ENCODE measurements at places on chromosomes 11 and 22. TPM values are rescaled to one million over a fixed set of nuclear protein-coding genes. Genes with fewer than 3 reads are reported as not detected.

- DNase-seq = no peak
These were observed 15.9 kb downstream of the CYP2D6 start for GRCh38 chr22:42114721-42115120.

DNA sequence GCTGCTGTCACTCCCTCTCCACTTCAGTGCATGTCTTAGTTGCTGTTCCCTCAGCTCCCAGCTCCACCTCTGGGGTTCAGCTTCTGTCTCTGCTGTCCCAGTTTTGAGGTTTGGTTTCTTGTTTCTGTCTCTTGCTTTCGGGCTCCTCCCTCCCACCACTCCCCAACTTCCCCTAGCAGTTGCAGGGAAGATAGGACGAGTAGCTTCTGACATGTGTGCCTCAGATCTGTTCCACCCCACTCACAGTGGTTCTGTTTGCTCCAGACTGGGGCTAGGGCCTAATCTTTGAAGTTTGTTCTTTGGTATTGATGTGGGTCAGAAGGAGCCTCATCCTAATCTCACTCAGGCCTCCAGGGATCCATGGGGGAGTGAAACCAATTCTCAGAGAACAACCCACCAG is 2.6 kb upstream of the RRM1 start:
- no peak for DNase-seq

GATD1 gene
- 44.6 TPM for polyA plus RNA-seq

- no peak for DNase-seq
These were observed 3.7 kb downstream of the PTPRCAP start for GRCh38 chr11:67433536-67434394.

GRCh38 chr22:30392661-30393321 is 4.0 kb upstream of the SEC14L2 start:
- no peak for DNase-seq

DNA sequence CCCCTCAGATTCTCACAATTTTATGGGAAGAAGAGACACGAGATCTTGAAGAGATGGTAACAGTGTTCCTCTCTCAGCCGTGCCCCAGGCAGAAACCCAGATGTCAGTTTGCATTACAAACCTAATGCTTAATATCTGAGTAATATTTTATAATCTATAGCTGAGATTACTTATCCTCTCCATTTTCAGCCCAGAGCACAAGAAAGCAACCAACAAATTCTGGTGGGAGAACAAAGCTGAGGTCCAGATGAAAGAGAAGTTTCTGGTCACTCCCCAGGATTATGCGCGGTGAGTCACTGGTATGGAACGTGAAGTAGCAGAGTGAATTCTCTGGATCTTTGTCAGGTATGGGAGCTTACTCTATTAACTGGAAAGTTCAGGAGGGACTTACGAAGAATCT is 884 bp downstream of the CENATAC start:
- no peak for DNase-seq

GRCh38 chr22:31490496-31490925 is 869 bp upstream of the EIF4ENIF1 start:
- peak; percentile 33 for DNase-seq

DNA sequence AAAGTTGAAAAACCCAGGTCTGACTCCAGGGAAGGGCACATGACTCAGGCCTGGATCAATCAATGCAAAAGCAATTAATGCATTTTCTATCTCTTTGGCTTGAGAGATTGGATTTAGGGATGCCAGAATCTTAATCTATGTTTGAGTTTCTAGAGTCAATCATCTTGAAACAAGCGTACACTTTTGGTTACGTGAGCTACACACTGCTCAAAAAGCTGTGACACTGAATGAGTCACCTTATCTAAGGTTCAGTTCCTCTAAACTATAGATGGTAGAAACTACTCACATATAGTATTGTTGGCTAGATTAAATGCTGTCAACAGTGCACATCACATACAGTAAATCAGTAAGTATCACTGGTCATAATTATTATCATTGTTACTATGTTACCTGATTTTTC is 24.2 kb downstream of the MRE11 start:
- no peak for DNase-seq

GRCh38 chr11:78037056-78037455 is 14.0 kb upstream of the KCTD14 start:
- no peak for DNase-seq

GRCh38 chr22:44483878-44484277 is 14.2 kb downstream of the RTL6 start:
- peak; percentile 26 for DNase-seq

GGTLC2 gene
- not detected for polyA plus RNA-seq

All from brain (organoid and tissue), 16 donors.